ENCODE measurements at places on chromosomes 5 and 9.

DNA sequence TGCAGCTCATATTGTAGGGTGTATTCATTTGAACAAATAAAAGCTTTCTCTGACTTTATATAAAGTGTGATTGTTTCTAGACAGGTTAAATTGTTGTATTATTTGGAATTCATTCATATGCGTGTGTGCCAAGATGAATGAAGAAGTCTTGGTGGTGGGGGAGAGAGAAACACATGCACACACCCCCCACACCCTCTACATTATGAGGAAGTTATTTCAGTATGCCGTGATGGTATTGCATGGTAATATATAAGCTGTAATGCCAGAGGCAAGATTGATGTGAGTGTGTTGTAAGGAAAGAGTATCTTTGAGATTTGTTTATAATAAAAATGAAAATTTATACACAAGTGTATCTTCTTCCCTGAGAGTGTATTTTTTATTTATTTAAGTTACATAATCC is 71.0 kb downstream of the IPO11 start:
- DNase-seq, result no peak

DNA sequence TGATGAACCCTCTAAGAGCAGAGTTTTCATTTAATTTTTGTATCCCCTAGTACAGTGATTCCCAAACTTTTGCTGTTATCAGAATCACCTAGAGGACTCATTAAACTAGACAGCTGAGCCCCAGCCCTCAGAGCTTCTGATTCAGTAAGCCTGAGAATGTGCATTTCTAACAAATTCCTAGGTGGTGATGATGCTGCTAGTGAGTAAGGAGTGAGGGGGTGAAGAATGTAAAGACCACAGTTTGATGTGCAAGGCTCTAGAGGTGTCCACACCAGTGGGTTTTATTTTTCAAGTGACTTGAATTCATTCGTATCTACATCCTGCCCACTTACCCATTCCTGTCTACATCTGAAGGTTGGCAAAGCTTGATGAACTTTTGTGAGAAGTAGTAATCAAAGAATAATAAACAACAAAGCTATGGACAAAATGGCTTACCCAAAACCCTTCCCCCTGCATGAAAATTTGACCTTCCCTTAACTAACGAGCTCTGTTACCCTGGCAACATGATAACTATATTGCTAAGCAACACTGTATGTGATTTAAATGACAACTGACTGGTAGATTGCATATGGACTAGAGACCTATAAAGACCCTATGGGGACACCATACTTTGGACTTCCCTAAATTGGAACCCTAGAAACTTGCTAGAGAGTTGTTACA is 35.2 kb downstream of the DTWD2 start:
- DNase-seq, result no peak

DNA sequence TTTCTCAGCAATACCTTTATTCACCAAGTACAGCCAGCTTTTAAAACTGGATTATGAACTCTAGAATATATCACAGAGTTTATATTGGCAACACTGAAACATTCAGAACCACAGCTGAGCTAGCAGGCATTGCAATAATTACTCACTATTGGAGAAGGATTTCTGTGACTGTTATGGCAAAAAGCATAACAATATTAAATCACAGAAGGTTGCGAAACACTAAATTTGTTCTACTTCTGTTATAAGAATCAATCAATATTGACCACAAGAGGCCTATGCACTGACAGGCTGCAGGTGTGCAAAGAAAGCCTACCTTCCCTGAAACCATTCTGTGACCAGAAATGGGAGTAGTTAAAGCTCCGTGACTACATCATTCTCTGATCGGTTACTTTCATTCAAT is 59.2 kb downstream of the AP3B1 start:
- DNase-seq, result no peak

- no peak for DNase-seq
Measured at GRCh38 chr5:102537011-102537410, 38.2 kb upstream of the SLCO6A1 start.

DNA sequence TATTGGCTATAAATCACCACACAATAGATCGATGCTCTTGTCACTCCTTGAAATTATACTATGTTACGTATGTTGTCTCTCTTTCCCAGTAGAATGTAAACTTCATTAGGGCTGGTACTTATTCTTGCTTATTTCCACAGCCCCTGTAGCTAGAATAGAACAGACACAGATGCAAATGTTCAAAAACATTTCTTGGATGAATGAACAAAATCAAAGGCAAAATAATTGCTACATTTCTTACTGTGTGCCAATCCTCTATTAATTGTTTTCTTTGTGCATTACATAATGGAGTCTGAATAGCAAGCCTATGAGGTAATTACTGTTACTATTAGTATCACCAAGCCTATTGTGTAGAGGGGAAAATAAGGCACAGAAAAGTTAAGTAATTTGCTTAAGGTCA is 725 bp upstream of the OR13C2 start:
- no peak for DNase-seq

GRCh38 chr9:106621313-106622163 is 241.4 kb upstream of the ZNF462 start:
- no peak for DNase-seq

DNA sequence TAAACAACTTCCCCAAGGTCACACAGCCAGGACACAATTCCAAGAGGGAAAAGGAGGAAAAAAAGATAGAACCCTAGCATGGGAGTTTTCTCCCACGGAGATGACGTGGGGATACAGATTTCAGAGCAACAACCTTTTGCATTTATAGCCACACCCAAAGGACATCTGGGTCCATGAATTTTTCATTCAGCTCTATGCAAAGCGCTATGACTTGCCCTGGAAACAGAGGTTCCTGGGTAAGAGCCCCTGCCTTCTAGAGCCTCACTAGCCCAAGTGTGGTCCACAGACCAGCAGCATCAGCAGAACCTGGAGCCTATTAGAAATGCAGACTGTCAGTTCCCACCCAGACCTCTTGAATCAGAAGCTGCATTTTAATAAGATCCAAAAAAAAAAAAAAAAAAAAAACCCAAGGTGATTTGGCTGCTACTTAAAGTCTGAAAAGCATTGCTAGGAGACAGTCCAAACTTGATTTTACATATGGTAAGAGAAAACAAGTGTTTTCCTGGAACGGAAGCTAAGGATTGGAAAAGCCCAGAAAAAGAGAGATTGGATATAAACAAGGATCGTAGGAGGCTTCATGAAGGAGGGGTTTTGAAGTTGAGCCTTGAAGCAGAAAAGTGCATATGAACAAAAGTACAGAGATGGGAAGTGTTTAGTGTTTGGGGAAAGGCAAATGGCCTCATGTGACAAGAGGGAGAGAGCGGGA is 17.6 kb upstream of the ADAM19 start:
- no peak for DNase-seq

DNA sequence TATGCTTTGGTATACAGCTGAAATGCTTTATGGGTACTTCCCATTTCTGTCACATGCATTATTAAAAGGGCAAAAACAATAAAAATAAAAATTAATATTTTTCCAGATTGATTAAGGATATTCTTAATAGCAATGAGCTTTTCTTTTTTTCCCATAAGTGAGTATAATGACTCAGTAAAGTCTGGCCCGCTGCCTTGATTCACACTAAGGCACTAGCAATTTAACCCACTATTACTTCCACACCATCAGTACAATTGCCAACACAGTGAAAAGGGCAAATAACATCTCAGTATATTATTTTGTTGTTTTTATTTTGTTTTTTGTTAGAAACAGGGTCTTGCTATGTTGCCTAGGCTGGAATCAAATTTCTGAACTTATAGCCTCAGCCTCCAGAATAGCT is 150.1 kb downstream of the RNF180 start:
- DNase-seq, result no peak

DNA sequence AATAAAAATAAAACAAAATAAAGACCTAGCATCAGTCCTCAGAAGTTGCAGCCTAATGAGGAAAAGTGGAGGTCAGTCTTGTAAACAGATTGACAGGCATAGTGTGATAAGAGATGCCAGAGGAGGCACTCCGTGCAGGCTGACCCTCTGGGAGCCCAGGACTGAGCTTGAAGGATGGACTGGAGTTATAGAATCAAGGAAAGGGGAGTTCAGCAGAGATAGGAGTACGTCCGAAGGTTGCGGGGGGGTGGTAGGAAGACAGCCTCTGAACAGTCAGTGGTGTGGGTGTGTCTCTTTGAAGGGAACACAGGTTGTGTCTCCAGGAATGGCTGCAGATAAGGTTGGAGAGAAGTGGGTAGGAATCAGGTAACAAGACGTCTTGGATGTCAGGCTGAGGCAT is 126.1 kb upstream of the CPEB4 start:
- no peak for DNase-seq

- DNase-seq, result no peak
Measured at GRCh38 chr9:121285835-121286687, 18.1 kb downstream of the GSN start.

DNA sequence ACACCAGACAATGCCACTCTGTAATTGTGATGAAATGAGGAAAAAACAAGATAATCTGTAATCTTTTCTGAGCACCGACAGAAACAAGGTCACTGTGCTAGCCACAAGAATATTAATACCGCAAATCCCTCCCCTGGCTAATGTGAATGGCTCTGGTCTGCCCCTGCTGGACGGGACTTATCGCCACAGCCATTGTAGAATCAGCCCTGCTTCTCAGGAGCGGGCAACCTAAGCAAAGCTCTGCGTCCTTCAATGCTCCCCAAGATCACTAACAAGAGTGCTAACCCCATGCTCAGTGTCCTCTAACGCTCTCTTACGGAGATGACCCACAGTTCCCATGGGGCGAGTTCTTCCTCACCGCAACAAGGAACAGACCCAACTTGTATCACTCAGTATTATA is 42.7 kb downstream of the OR2V1 start:
- no peak for DNase-seq

DNA sequence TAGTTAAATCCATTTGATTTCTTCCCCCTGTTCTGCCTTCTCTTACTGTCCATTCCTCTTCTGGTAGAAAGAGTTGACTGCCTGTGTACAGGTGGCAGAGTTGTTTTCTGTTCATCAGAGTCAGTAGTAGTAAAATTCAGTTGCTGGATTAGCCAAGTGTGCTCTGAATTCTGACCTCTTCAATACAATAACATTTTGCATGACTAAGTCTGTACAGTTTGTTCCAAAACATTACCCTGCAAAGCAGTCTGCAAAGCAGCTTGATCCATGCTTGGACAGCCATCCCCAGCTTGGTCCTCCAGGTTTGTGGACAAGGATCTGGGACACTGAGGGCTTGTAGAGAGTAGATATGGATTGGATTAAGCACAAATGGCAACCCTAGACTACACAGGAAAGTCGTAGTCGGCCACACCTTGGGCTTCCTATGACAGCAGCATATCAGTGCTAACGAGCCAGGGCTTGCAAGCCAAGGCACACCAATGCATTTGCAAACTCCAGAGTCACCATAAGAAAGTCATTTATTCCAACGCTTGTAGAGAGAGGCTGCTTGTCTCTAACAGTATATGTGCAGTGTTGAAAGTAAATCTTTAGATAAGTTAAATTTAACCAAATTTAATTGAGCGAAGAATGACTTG is 25.2 kb downstream of the IL12B start:
- DNase-seq, result no peak

- no peak for DNase-seq
Measured at GRCh38 chr9:7961076-7961475, 161.5 kb upstream of the DMAC1 start.

- DNase-seq, result no peak
Measured at GRCh38 chr9:101778332-101778731, 39.9 kb upstream of the GRIN3A start.

DNA sequence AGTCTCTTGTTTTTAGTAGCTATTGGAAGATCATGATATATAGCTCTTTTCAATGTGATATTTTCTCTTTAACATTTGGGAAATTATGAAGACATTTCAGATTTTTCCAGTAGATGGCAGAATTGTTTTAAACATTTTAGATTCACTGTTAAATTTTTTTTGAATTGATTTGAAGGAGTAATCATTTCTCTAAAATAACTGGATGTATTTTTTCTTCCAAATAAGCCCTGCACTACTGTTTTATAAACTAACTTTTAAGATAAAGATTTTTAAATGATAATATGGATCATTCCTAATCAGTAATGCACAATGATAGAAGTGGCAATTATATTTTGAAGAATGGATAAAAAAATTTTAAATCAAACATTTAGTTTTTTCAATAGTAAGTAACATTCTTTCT is 14.2 kb downstream of the NDUFAF2 start:
- no peak for DNase-seq

GRCh38 chr9:124370896-124371582 is 44.2 kb downstream of the PSMB7 start:
- no peak for DNase-seq

- no peak for DNase-seq
Measured at GRCh38 chr9:93376411-93376810, 75.1 kb upstream of the FAM120A start.

GRCh38 chr9:133275105-133276000 is at the start of gene ABO:
Gene ABO (minus strand): TSS chr9:133275201.
- no peak for DNase-seq

GRCh38 chr5:178116143-178116885 is 3.0 kb downstream of the N4BP3 start:
- DNase-seq, result no peak

GRCh38 chr5:173963182-173963838 is 25.7 kb upstream of the C5orf47 start:
- DNase-seq, result no peak

DNA sequence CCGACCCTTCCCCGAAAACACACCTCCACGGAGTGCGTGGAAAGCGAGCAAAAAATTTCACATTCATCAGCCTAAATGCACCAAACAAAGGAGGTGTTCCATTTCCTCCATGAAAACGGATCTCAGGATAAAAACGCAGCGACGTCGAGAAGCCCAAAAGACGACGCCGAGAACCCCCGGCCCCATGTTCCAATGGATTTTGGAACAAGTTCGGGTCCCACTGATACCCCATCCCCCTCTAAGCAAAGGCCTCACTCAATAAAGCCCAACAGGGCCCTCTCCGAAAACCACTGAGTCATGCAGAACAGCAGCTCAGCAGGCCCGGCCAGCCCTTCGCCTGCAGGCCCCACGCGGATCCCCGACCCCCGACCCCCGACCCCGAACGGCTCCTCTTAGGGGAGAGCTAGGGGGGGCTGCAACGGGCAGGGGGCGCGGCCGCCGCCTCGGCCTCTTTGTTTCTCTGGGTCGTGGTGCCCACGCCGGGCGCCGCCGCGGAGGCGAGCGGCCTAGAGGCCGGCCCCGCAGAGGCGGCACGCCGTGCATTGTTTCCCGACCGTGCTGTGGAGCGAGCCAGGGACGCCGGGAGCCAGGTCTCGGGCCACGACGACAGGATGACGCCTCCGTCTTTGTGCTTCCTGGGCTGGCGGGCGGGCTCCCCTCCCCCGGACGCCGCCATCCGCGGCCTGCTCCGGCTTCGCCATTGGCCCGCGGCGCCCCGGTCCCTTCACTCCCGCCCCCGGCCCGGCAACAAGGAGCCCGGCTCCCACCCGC is 915 bp downstream of the ZFAND5 start:
- DNase-seq, result peak; percentile 47

Data from frontal cortex (tissue), 4 donors.